Smooth muscle cell of the pulmonary artery (primary cell): ENCODE measurements at places on chromosomes 13 and 19. TPM values are rescaled to one million over a fixed set of nuclear protein-coding genes. Genes with fewer than 3 reads are reported as not detected.

The ENOX1 gene
- total RNA-seq: 5.5 and 7.6 TPM in 2 replicates

The NALCN gene
- total RNA-seq: 16.3 and 26.6 TPM in 2 replicates

The RASAL3 gene
- total RNA-seq: 0.07 TPM in 2 replicates

The RTBDN gene
- not detected in 2 replicates for total RNA-seq

The MEIOSIN gene
- not detected in 2 replicates for total RNA-seq
